Stomach (tissue), 19 donors: ENCODE measurements at places on chromosomes 3 and 15. TPM values are rescaled to one million over a fixed set of nuclear protein-coding genes. Genes with fewer than 3 reads are reported as not detected.

Gene ZCWPW2
- 0.88 TPM for polyA plus RNA-seq

Gene FHIT
- 5.0 TPM for polyA plus RNA-seq

Gene TMOD3
- 11.4 TPM for polyA plus RNA-seq

Gene CPEB1
- 2.2 TPM for polyA plus RNA-seq

Gene TMEM108
- polyA plus RNA-seq, result 0.76 TPM
